ENCODE measurements at places on chromosomes 6 and 20. TPM values are rescaled to one million over a fixed set of nuclear protein-coding genes. Genes with fewer than 3 reads are reported as not detected.

Gene CDH26
- 0.13 TPM for polyA plus RNA-seq

Gene WDR46
- polyA plus RNA-seq: 172 TPM

DNA sequence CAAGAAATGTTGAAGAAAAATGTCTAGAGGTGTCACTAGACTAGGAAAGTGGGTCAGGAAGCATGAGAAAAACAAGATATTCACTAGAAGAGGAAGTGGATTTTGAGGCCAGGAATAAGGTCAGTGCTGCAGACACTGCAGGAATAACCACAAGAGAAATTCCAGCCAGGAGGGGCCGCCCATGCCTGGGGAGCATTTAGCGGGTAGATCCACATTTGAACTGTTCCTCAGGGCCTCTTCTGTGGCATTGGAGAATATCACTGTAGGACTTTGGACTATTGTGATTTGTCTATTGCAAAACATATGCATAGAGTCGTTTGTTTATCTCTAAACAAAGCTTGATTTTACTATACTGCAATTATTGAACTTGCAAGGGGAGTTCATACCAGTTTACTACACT is 49.6 kb upstream of the CCDC28A start:
- no peak overlapping the region for H3K4me3 ChIP-seq
- no peaks in the 10 kb centered on the region for H3K4me1 ChIP-seq
- H3K36me3 ChIP-seq: no peaks in the 10 kb centered on the region

- no peaks in the 10 kb centered on the region for H3K27me3 ChIP-seq
- no peak for DNase-seq
- H3K4me3 ChIP-seq: no peak overlapping the region
- 0 out of 2 replicates have a peak overlapping the region, but pooled peaks have one; percentile 4 for H3K27ac ChIP-seq
- H3K4me1 ChIP-seq: peaks cover 5% of the 10 kb centered on the region
- no peaks in the 10 kb centered on the region for H3K36me3 ChIP-seq
Measured at GRCh38 chr6:6851059-6851948, 256.5 kb upstream of the RREB1 start.

Gene HLA-DOB
- not detected for polyA plus RNA-seq

Gene GRIK2
- 0.30 TPM for polyA plus RNA-seq

GRCh38 chr20:37877832-37878772 is 24.8 kb upstream of the VSTM2L start:
- no peak overlapping the region for H3K4me3 ChIP-seq
- H3K27ac ChIP-seq: no peak overlapping the region
- DNase-seq: no peak
- H3K4me1 ChIP-seq: peaks cover 38% of the 10 kb centered on the region
- no peaks in the 10 kb centered on the region for H3K36me3 ChIP-seq
- no peaks in the 10 kb centered on the region for H3K27me3 ChIP-seq

DNA sequence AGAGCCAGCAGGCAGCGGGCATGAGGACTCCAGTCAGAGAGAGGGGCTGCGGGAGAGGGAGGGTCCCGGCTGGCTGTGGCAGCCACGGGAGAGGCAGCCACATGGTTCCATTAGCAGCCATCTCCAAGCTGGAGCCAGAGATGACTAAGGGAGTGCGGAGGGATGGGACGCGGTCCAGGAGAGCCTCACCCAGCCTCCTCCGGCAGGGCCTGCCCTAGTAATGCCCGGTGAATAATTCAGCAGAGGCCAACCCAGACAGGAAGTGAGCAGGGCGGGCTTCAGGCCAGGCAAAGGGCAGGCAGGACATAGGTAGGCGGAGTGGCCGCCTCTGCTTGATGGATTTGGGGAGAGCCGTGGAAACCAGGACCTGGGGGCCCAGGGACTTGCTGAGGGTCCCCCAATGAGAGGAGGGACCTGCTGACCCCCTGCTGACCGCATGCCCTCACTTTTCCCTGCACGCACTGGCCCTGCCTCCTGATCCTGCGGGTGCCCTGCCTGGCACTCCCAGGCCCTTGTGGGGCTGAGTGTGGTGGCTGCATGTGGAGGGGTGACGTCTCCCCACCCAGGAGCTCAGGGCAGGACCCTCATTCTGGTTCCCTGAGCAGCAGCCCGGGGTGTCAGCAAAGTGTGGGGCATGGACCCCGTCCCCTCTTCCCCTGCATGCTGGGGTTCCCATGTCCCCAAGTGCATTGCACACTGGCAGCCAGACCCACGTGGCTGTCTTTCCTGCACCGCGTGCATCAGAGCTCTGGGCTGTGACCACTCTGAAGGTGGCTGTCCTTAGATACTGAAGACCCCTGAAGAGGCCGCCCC is 51.8 kb upstream of the SLCO4A1 start:
- H3K36me3 ChIP-seq: no peaks in the 10 kb centered on the region
- H3K4me3 ChIP-seq: no peak overlapping the region
- no peak for DNase-seq
- H3K27me3 ChIP-seq: no peaks in the 10 kb centered on the region
- H3K4me1 ChIP-seq: no peaks in the 10 kb centered on the region

DNA sequence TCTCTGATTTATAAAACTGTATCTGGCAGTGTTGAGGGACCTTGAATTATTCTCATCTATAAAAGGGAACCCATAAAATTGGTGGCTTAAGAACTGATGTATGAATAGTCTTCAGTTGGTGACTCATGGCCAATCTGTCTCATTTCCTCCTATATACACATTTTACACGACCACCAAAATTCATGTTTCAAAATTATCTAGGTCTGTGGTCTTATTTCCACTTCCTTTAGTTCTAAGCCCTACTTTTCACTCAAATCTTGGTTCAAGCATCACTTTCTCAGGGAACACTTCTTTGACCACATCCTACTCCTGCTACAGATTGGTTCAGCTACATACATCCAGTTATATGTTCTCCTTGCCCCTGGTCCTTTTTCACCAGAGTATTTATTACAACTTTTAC is 18.6 kb upstream of the ENPP1 start:
- H3K36me3 ChIP-seq: no peaks in the 10 kb centered on the region
- no peak overlapping the region for H3K4me3 ChIP-seq
- DNase-seq: no peak

DNA sequence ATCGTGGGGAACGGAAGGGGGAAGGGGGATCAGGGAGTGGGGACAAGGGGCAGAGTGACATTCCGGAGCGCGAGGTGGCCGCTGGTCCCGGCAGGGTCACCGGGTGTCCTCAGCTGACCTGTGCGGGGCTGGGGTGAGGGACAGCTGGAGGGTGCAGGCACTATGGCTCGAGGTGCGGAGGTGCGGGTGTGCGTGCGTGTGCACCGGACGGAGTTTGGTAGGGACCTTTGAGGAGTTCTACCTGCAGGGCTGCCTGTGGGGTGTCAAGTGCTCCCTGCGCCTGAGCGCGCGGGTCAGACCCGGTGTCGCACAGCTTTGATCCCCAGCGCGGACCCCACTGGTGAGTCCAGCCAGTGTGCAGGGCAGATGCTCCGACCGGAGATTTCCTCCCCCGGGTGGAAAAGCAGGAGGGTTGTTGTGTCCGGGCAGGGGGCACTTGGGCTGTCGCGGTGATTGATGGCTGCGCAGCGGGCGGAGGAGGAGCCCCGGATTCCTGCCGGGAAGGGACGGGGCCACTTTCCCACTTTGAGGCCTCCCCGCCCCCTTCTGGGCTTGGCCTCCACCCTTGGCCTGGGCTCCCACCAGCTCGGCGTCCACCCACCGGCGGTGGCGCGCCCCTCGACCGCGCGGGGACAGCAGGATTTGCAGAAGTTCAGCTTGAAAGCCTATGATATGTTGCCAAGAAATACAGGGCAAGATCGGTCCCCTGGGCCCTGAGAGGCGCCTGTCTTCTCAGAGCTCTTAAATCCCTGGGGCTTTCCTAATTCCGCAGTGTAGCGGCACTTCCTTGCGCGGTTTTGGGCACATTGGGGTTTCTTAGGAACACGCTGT is 658 bp downstream of the RIN2 start:
- peak overlapping the region; percentile 82 for H3K27ac ChIP-seq
- DNase-seq: peak; percentile 65
- no peaks in the 10 kb centered on the region for H3K27me3 ChIP-seq
- peaks cover 2% of the 10 kb centered on the region for H3K36me3 ChIP-seq

DNA sequence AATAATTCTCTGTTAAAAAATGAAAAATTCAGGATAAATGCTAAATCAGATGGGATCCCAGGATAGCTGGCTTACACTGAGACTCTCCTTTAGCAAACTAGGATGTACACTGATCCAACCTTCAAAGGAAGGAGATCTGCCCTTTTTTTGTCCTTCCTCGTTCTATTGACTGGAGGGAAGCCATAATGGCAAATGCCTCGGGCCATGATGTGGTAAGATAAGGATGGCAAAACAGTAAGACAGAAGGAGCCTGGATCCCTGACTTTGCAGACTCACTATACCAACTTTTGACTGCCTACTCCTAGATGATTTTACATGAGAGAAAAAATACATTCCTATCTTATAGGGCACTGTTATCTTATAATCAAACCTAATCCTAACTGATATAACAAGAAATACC is 156.9 kb upstream of the BEND3 start:
- H3K36me3 ChIP-seq: no peaks in the 10 kb centered on the region
- H3K27ac ChIP-seq: no peak overlapping the region
- no peak overlapping the region for H3K4me3 ChIP-seq
- H3K4me1 ChIP-seq: no peaks in the 10 kb centered on the region
- H3K27me3 ChIP-seq: no peaks in the 10 kb centered on the region
- DNase-seq: no peak

Gene DNMT3B
- polyA plus RNA-seq: 2.4 TPM

GRCh38 chr6:29465279-29465678 is 8.3 kb downstream of the OR2H1 start:
- no peaks in the 10 kb centered on the region for H3K36me3 ChIP-seq
- DNase-seq: no peak
- H3K4me1 ChIP-seq: peaks cover 5% of the 10 kb centered on the region
- H3K27ac ChIP-seq: peak overlapping the region; percentile 48
- peaks cover 8% of the 10 kb centered on the region for H3K27me3 ChIP-seq

GRCh38 chr6:107827541-107827940 is 3.4 kb upstream of the SCML4 start:
- H3K36me3 ChIP-seq: no peaks in the 10 kb centered on the region
- no peak overlapping the region for H3K4me3 ChIP-seq
- H3K4me1 ChIP-seq: peaks cover 14% of the 10 kb centered on the region
- DNase-seq: no peak
- H3K27ac ChIP-seq: no peak overlapping the region

Gene FITM2
- polyA plus RNA-seq: 2.8 TPM

Gene AVP
- not detected for polyA plus RNA-seq

DNA sequence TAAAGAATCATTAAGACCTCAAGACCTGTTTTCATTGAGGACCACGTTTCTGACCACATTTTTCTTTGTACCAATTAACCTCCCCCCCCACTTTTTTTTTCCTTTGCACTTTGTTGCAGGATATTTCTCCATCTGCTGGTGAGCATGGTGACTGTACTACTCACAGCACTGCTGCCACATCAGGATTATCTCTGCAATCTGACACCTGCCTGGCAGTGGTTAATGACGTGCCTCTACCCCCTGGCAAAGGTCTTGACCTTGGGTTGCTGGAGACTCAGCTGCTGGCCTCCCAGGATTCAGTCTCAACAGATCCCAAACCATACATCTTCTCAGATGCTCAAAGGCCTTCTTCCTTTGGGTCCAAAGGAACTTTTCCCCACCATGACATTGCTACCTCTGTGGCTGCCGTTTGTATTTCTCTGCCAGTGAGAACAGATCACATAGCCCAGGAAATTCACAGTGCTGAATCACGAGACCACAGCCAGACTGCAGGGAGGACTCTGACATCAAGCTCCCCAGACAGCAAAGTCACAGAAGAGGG is 46.6 kb upstream of the EDN3 start:
- no peak overlapping the region for H3K27ac ChIP-seq
- H3K4me3 ChIP-seq: no peak overlapping the region
- DNase-seq: peak; percentile 13
- H3K27me3 ChIP-seq: no peaks in the 10 kb centered on the region

DNA sequence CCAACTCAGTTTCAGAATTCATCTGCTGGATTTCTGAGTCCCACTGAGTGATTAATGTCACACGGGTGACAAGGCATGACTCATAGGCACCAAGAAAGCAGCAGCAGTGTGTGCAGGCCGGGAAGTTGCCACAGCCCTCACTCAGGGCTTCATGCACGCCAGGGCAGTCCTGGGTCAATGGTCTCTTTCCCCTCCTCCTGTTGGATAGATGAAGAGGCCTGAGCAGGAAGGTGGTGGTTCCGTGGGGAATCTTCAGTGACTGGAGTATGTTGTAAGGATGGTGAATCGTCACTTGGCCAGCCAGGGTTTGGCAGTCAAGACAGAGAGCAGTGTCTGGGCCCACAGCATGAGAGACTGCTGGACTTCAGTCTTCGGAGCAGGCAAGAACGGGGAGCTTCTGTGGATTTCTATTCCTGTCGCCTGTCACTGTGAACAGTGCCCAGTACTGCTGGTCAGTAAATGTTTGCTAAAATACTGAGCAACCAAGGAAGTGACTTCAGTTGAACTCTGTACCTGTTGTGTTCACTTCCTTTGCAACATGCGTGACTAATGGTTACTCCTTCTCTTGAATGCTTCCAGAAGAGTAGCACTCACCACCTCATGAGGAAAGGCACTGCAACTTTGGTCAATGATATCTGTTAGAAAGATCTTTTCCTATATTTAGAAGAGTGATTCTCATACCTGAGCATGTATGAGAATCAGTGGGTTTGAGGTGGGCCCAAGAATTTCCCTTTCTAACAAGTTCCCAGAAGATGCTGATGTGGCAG is 62.0 kb upstream of the CD93 start:
- no peak overlapping the region for H3K4me3 ChIP-seq
- H3K4me1 ChIP-seq: peaks cover 45% of the 10 kb centered on the region
- H3K27me3 ChIP-seq: no peaks in the 10 kb centered on the region
- no peak for DNase-seq
- H3K36me3 ChIP-seq: no peaks in the 10 kb centered on the region

GRCh38 chr20:10436053-10436699 is 1.1 kb downstream of the SLX4IP start:
- peak overlapping the region; percentile 93 for H3K4me3 ChIP-seq
- peaks cover 5% of the 10 kb centered on the region for H3K4me1 ChIP-seq
- H3K27me3 ChIP-seq: no peaks in the 10 kb centered on the region
- no peak overlapping the region for H3K27ac ChIP-seq

GRCh38 chr6:123777563-123777962 is 26.1 kb upstream of the NKAIN2 start:
- H3K27ac ChIP-seq: no peak overlapping the region
- no peak overlapping the region for H3K4me3 ChIP-seq
- H3K4me1 ChIP-seq: no peaks in the 10 kb centered on the region
- DNase-seq: no peak
- H3K36me3 ChIP-seq: no peaks in the 10 kb centered on the region
- no peaks in the 10 kb centered on the region for H3K27me3 ChIP-seq

Measured in SK-N-SH (cell line).